ENCODE measurements at places on chromosomes 7 and 10. TPM values are rescaled to one million over a fixed set of nuclear protein-coding genes. Genes with fewer than 3 reads are reported as not detected.

The AMZ1 gene
- not detected for total RNA-seq

The CFAP69 gene
- total RNA-seq: 1.8 TPM

The HOXA7 gene
- total RNA-seq: 2.2 TPM

The OLAH gene
- not detected for total RNA-seq

The SPDYE2B gene
- not detected for total RNA-seq

The CH25H gene
- 0.12 TPM for total RNA-seq

The NXPH1 gene
- not detected for total RNA-seq

The SLC26A3 gene
- not detected for total RNA-seq

The WNT2 gene
- total RNA-seq: not detected

The AOAH gene
- 29.3 TPM for total RNA-seq

The ZNF425 gene
- total RNA-seq: 1.7 TPM

The HOXA5 gene
- total RNA-seq: 8.0 TPM

The FZD8 gene
- total RNA-seq: 1.6 TPM

The PAX4 gene
- not detected for total RNA-seq

The ELN gene
- not detected for total RNA-seq

The VIM gene
- total RNA-seq: 2,364 TPM

The GIMAP2 gene
- total RNA-seq: 19.7 TPM

The GSDME gene
- total RNA-seq: 19.8 TPM

The KIF20B gene
- 19.6 TPM for total RNA-seq

The CTNNA3 gene
- 0.02 TPM for total RNA-seq

The TBX20 gene
- 1.5 TPM for total RNA-seq

The CHAT gene
- not detected for total RNA-seq

The PIK3AP1 gene
- total RNA-seq: not detected

The TRIP6 gene
- total RNA-seq: 95.5 TPM

The CAV2 gene
- total RNA-seq: 67.2 TPM

The INMT gene
- total RNA-seq: 0.66 TPM

The KNDC1 gene
- 0.39 TPM for total RNA-seq

The PDE1C gene
- 1.9 TPM for total RNA-seq

The MMRN2 gene
- total RNA-seq: 1.8 TPM

Data from H4 (cell line).